SW 1271 (cell line): ENCODE measurements at places on chromosomes 12 and 14.

GRCh38 chr14:103560691-103561090 is 1.8 kb downstream of the BAG5 start:
- no peak for DNase-seq

DNA sequence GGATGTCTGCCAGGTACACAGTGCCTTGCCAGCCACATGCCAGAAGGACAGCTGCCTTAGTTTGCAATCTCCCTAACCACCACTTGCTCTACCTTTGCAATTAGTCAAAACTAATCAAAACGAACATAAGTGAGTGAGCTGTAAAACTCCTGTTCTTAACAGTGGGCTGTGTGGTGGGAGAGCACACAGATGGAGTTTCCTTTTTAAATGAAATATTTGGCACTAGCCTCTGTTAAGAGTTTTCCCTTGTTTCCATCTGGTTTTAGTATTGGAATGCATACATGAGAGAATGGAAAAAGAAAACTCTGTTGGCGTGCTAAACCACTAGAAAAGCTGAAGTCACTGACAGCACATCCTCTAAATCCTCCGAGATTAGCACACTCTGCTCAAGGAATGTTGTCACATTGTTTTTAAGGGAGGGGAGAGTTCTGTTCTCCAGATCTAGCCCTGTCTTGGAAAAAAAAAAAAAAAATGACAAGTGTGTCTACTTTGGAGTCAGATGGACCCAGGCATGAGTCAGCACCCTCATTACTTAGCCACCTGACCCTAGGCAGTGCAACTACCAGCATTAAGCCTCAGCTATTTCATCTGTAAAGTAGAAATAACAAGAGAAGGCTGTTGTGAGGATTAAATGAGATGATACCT is 83.9 kb downstream of the STXBP6 start:
- DNase-seq, result no peak

DNA sequence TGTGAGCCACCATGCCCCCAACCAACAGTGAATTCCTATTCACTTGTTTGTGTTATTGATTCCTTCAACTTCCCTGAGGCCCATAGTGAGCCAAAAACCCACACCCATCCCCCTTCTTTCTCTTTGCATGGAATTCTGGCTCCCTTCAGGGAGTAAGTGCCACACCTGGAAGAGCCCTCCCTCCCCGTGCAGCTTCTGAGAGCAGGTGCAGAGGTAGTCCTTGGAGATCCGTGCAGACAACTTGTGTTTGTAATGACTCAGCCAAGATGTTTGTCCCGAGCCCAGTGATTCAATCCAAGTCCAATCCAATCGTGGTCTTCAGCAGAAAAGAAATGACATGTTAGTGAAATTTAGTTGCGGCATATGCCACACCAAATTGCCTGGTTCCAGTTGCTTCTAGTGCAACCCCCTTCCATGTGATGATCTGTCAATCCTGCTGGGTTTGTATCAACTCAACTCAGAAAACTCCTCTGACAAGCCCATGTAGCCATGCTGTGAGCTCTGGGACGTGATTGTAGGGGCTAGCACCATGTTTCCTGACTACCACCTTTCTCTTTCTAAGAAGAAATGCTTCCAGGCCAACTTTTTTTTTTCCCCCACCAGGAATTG is 27.5 kb downstream of the GPRC5A start:
- DNase-seq, result no peak

DNA sequence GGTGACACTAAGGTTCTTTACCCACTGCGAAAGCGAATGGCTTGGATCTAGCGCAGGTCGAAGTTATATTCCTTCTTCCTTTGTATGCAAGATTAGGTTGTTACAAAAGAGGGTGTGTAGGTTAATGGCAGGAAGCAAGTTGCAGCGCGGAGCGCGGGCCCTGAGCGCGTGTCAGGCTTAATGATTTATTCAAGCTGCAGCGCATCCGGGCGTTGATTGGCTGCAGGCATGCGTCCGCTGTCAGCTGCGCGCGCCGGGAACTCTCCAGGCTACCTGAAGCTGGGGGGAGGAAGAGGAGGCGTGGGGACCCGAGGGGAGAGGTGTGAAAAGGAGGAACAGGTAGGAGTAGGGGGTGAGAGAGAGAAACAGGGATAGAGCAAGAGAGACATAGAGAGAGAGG is 7.4 kb downstream of the ASCL1 start:
- no peak for DNase-seq

DNA sequence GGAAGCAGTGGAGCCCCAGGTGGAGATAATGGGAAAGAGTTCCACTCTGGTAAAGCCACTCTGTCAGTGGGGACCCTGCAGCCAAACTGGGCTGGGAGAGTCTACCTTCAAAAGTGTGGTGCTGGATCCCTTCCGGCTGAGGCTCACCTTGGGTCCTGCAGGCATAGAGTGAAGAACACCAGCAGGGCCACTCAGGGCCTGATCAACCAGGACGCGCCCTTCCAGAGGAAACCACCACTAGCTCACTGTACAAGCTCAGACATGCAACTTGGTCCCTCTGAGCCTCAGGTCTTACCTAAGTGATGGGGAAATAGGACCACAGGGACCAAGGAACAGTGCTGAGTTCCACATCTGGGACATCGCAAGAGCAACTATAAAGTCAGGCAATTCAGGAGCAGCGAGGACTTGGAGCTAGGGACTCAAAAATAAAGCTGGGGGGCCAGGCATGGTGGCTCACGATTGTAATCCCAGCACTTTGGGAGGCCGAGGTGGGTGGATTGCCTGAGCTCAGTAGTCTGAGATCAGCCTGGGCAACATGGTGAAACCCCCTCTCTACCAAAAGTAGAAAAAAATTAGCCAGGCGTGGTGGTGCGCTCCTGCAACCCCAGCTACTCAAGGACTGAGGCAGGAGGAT is 5.9 kb upstream of the PRPH start:
- DNase-seq, result no peak

GRCh38 chr12:92341065-92341668 is 195.5 kb upstream of the BTG1 start:
- no peak for DNase-seq

DNA sequence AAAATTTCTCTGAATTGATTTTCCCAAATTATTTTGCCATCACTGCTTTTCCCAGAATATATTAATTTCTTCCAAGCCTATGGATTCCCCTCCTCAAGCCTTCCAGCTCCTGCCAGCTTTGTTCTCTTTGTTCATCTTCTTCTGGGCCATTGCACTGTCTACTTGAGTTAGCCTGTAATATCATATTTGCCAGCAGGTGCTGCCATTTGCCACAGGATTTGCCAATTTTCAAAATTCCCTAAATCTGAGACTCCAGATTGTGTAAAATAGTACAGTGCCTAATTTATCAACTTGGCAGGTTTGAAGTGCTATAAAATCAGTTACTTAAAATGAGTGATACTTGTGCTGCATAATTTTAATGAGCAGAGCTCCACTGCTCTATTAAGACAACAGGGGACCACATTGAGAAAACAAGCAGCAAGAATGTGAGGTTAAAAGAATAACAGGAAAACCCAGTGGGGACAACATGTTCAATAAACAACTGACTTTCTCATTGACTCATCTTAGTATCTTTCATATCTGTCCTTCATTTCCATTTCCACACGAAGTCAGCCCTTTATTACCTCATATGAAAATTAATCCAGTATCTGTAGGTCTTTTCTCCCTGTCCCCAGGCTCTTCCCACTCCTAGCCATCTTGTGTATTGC is 84.6 kb upstream of the CCDC196 start:
- DNase-seq, result no peak

GRCh38 chr14:95544588-95544987 is 9.7 kb downstream of the GLRX5 start:
- no peak for DNase-seq

DNA sequence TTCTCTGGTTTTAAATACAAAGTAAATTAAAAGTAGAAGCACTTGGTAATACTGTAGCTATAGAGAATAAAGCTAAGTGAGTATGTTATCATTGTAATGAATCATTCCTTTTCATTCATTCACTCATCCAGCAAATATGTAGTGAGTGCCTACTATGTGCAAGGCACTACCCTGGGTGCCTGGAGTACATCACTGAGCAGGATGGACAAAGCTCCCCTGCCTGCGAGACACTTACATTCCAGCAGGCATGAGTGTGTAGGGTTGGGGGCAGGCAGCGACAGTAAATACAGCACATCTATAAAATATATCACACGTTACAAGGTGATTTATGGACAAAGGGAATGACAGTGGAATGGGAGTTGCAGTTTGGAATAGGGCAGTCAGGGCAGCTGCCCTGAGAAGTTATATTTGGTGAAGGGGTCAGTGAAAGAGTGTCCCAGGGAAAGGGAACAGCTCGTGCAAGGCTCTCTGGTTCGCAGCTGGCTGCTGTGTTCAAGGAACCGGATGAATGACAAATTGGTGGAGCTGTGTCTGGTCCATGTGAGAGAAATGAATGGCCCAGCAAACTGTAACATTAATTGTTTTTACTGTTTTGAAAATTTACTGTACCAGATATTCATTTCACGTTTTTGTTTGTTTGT is 159.6 kb downstream of the CRADD start:
- no peak for DNase-seq

DNA sequence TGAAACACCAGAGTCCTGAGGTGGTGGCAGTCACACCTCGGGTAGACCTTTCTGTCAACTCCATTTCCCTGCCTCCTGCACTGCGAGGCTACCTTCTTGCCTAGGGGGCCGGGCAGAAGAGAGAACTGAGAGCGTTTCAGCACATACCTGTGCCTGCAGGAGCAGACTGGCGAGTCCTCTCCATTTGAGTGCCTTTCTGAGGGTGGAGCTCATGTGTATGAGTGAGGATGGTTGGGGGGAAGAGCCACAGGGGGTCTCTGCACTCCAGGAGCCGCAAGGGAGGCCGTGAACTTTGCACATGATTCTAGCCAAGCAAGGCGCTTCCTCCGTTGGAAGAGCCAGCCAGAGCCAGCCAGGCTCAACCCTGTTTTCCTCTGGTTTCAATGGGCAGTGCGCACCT is 31.0 kb upstream of the CCND2 start:
- no peak for DNase-seq

GRCh38 chr14:45891417-45892080 is 638.5 kb upstream of the MIS18BP1 start:
- DNase-seq, result no peak

DNA sequence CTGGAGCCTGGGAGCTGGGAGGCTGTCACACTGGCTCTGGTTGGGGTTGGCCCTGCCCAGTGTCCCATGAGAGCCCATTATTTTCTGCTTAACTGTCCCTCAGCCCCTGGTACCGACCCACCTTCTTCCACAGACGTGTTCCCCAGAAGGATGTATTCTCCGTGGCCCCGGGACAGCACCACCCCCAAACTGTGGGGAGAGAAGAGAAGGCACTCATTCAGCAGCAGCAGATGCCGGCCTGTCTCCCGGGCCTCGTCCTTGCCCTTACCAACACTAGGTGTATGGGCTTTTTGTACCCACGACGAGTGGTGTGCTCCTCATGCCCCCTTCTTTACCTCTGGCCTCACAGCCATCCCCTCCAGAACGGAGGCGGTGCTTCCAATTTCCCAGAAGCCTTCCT is 38.1 kb downstream of the LRTM2 start:
- DNase-seq, result no peak

DNA sequence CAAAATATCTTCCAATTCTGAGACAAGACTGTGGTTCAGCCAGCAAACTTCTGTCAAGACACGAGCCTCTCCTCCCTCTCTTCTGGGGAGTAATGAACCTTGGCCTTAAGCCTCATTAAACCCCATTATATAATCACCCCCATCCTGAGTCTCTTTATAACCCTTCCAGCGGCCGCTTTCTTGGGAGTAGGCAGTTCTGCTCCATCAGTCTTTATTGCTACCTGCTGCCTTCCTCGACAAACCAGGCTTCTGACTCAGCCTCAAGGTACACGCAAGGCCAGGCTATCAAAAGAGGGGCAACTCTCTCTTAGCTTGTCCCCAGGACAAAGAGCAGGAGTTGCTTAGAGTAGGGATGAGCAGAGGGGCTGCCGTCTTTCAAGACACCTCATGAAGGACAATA is 300.8 kb upstream of the NOS1 start:
- DNase-seq, result no peak

- no peak for DNase-seq
Observed at GRCh38 chr14:104966981-104967385, 11.2 kb downstream of the AHNAK2 start.
